SK-MEL-5 (cell line): ENCODE measurements at places on chromosomes 4 and X.

DNA sequence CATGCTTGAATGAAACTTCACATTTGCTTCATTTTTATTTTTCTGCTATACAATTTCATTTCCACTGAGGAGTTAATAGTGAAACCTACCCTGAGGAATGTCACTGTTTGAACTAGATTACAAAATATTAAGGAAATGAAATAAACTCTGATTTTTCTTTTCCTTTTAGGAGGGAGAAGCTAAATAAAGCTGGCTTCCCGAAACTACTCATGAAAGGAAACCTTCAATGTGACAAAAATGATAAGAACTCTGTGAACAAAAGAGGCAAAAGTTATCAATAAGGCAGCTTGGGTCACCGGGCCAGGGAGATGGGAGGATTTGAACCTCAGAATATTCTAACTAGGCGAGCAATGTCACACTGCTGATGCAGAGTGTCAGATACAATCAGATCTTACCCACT, 185.2 kb downstream of the APBB2 start:
- DNase-seq, result no peak

GRCh38 chrX:112614640-112615039, 65.1 kb downstream of the LHFPL1 start:
- no peak for DNase-seq

- no peak for DNase-seq
These were observed 151.4 kb upstream of the STX18 start for GRCh38 chr4:4693258-4693657.

DNA sequence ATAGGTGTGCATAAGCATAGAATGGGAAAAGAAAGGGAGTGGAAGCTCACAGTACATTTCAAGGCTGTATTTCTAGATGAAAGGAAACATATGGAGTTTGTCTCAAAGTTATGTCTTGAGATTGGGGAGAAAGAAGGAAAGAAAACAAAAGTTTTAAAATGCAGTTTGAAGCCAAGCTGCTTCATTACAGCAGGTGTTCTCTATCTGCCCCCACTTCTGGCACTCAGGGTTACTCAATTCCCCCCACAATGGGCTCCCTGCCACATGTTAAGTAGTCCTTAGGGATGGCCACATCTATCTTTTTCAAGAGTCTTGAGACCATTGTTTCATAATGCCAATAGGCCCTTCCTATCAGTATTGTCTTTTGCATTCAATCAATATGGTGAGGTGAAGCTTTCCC, 367.4 kb upstream of the ANXA10 start:
- no peak for DNase-seq

GRCh38 chr4:6463311-6464289, 8.8 kb downstream of the PPP2R2C start:
- DNase-seq, result peak; percentile 20
